ENCODE measurements at places on chromosomes 13 and 19.

GRCh38 chr13:30798776-30799355, 63.5 kb downstream of the ALOX5AP start:
- no peak for DNase-seq

DNA sequence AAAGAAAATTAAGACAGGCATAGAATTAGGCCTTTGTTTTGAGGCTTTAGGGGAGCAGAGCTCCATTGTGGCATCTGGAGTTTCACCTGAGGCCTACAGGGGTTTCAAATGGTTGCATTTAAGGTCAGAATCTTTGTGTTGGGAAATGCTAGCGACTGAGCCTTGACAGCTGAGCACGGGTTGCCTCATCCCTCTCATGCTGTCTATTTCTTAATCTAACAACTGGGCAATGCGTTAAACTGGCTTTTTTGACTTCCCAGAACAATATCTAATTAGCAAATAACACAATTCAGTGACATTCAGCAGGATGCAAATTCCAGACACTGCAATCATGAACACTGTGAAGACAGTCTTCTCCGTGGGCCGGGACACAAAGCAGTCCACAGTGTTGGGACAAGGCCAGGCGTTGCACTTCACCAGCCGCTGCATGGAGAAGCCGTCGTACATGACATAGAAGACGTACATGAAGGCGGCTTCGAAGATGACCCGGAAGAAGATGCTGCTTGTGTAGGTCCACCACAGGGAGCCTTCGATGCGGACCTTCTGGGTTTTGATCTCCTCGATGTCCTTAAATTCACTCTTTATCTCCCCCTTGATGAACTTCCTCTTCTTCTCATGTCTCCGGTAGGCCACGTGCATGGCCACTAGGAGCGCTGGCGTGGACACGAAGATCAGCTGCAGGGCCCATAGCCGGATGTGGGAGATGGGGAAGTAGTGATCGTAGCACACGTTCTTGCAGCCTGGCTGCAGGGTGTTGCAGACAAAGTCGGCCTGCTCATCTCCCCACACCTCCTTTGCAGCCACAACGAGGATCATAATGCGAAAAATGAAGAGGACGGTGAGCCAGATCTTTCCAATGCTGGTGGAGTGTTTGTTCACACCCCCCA, 3.8 kb downstream of the GJB2 start:
- no peak for DNase-seq

- no peak for DNase-seq
Measured at GRCh38 chr13:32428581-32429432, 877 bp upstream of the N4BP2L1 start.

DNA sequence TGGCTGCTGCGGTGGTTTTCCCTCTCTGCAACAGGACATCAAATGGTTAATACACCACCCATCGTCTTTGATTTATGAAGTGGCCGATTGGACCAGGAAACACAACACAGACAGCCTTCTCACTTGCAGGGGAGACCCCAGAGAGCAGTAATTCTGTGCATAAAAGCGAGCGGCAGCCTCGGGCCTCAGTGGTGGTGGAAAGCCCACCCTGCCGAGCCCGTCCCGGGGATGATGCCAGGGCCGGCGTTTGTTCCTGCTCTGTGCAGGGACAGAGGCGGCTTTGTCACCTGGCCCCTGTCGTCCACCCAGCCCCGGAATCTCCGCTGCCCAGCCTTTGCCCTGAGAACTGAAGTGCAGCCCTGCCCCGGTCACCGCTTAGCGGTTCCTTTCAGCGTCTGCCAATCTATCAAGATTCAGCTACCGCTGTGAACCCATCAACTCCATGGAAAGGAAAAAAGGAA, 184.4 kb downstream of the TSHZ3 start:
- no peak for DNase-seq

DNA sequence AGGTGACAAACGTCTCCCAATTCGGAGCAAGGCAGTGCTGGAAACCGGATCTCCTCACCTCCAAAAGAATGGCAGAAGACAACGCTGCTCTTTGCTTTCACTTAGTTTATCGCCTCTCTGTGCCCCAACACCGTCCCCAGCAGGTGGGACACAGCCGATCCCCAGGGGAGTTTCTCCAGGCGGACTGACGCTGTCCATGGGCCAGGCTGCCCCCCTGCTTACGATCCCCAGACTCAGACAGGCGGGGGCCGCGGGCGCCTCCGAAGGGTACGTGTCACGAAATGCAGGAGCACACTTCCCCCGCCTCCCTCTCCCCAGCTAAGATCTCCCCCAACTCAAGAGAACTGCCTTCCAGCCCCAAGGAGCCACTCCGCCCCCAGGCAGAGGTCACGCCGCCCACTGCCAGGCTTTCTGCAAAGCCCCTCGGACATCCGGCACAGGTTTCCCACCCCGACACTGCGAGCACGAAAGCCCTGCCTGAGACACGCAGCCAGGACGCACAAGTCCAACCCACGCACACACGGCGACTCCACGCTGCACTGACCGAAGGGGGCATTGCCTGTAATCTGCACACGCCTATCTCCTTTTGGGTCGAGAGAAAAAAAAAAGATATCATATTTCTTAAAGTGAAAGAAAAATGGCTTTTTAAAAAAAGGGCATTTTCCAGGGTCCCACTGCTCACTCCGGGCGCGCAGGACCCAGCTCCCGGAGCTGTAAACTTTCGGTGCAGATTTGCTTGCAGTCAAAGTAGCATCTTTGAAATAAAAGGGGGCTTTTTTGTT, 2.0 kb downstream of the SPRY2 start:
- peak; percentile 76 for DNase-seq

DNA sequence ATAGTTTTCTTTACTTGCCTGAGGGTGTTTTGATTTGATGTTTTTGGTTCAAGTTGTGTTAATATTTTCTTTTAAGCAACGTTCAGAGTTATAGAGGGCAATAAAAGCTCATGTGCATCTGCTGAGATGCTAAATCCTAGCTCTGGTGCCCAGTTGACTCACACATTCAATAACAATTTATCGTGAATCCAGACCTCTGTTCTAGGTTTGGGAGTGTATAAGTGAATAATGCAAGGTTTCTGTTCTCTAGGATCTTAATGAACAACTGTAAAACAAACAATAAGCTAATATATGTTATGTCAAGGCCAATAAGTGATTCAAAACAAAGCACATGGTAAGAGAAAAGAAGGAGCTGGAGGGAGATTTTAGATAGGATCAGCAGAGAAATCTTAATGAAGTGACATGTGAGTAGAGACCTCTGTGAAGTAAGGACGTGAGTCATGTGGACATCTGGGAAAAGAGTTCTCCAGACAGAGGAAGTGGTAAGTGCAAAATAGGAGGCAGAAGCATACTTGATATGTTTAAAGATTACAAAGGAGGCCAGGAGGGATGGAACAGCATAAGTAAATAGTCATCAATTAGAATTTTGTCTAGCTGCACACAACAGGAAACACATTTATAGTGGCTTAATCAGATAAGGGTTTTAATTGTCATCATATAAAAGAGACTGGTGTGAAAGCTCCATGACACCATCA, 278.5 kb upstream of the HTR2A start:
- DNase-seq = no peak

- no peak for DNase-seq
Measured at GRCh38 chr13:27064252-27064995, 107.2 kb downstream of the USP12 start.

GRCh38 chr13:44044547-44045179, 165.0 kb downstream of the LACC1 start:
- DNase-seq = no peak

DNA sequence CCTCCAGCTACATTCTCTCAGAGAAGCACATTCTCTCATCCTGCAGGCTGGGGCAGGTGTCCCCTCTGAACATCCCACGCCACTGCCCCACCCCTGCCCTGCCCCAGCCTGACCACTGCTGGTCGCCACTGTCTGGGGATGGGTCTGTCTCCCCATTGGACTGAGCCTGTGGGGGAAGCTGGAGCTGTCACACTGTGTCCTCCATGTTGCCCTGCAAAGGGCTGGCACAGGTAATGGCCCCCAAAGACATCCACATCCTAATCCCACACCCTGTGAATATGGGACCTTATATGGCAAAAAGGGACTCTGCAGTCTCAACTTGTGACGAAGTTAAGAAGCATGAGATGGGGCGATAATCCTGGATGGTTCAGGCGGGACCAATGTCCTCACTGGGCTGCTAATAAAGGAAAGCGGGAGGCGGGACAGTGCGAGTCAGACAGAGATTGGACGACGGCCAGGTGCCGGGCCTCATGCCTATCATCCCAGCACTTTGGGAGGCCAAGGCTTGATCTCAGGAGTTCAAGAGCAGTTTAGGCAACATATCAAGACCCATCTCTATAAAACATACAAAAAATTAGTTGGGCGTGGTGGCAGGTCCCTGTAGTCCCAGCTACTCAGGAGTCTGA, 9.1 kb downstream of the AP2S1 start:
- no peak for DNase-seq

GRCh38 chr19:49677231-49677900, at the start of gene PRMT1:
TSS of gene PRMT1 (plus strand) at chr19:49677271. CDS start at chr19:49677281, 10 bp downstream.
- DNase-seq = no peak

DNA sequence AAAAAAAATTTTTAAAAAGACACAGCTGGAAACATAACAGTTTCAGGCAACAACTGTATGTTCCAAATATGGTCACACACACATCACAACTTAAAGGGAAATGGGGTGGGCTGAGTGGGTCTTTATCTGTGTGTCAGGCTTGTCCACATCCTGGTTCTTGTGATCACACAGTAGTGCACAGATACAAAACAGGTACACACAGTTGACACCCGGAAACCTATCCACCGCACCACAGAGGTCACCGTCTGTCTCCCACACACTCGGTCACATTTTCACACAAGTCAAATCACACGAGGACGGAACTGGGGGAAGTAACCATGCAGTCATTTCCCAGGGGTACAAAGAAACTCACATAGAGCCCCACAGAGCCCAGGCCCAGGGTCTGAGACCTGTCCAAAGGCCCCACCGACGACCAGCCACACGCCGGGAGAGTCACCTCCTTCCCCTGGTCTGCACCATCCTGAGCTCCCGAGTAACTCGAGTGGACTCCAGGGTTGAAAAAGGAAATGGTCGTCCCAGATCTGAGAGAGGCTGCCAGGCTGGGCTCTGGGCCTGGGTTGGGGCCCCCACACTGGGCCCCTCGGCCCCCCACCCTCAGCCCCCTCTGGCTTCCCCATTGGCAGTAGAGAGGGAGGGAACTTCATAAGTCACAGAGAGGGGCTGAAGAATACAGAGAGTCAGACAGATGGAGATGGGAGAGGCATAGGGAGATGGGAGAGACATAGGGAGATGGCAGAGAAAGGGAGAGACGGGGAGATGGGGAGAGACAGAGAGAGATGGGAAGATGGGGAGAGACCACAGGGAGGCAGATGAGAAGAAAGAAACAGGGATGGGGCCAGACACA, 1.3 kb upstream of the PPAN start:
- no peak for DNase-seq

- DNase-seq = no peak
Measured at GRCh38 chr19:53019684-53020083, 6.0 kb downstream of the ERVV-1 start.

- DNase-seq = peak; percentile 48
Measured at GRCh38 chr13:53092931-53093330, 64.3 kb downstream of the OLFM4 start.

DNA sequence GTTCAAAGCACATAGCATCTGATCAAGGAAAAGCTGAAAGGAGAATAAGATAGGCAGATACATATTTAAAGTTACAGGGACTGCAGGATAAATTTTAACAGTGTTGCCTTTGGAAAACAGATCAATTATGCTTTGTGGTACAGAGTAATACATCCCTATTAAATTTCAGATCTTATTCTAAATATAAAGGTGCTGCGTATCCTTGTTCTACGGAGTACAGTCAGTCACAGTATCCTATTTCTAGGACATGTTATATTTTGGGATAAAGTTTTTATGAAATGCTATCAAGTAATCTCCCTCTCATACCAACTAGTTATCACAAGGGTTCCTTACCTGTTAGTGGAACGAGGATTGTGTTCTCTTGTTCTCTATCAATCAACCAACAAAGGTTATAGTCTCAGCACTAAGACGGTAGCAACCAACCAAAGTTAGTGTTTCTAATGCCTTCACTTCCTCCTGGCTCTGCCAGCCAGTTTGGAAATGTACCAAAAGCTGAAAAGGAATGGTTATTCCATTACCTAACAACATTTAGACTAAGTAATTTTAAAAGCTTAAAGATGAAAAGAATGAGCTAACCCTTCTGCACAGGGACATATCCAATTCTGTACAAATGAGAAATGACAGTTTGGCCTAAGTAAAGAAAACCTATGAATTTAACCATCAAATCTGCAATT, 35.2 kb downstream of the TSC22D1 start:
- no peak for DNase-seq

GRCh38 chr19:10544753-10545251, 1.1 kb downstream of the ATG4D start:
- no peak for DNase-seq

DNA sequence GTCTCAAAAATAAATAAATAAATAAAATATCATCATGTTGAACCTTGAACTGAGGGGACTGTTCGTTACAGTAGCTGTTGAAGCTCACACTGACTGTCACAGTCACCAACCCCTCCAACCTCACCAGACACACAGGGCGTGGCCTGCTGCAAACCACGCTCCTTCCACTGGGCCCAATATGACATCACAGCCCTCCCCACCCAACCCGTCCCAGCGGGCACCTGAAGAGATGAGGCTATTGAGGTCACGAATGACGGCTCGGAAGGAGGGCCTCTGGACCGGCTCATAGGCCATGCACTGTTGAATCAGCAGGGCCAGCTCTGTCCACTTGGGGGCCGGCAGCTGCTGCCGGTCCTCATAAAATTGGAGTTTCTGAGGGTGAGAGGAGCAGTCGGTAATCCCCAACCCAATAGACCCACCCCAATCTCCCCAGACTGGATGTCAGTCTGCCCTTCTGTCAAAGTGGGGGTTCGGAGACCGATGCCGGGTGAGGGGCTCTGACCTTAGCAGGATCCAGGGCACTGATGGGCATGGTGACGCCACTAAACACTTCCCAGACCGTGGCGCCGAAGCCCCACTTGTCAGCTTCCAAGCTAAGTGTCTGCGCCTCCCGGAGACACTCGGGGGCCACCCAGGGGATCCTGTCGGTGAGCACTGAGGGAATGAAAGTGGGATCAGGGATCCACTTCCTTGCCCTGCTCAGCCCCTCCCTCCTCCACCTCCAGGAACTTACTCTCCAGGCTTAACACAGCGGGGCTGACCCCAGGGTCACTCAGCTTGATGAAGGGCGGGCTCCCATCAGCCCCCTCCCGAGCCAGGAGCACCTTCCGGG, 13.2 kb downstream of the JAK3 start:
- DNase-seq = no peak

DNA sequence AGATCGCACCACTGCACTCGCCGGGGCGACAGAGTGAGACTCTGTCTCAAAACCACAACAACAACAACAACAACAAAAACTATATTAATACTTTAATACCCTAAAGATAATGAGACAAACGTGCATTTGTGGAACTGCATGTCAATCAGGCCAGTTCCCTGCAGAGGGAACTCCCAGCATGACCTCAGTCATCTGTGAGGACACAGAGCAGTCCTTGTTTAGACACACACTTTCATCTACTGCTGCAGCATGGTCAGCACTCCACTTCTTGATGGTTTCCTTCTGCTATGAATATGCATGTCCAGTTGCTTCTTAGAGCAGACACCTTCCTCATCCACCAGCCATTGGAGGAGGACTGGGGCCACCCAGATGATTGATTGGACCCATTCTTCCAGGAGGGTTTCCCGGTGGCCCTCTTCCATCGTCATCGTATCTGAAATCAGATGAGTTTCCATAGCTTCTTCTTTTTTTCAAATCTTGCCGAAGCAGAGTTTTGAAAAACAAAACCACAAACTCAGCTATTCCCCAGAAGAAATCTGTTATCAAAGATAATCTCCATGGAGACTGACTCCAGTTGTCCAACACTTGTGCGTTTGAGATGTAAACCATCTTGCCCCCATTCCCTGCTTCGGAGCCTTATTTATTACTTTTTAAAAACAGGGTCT, 26.5 kb downstream of the ZNF607 start:
- peak; percentile 20 for DNase-seq
